ENCODE measurements at places on chromosomes 2 and 18.
A peak's percentile ranks its signal among the peaks of the same experiment; 100 is the strongest.

- DNase-seq = no peak
These were observed 190.9 kb downstream of the ST6GAL2 start for GRCh38 chr2:106694964-106695470.

DNA sequence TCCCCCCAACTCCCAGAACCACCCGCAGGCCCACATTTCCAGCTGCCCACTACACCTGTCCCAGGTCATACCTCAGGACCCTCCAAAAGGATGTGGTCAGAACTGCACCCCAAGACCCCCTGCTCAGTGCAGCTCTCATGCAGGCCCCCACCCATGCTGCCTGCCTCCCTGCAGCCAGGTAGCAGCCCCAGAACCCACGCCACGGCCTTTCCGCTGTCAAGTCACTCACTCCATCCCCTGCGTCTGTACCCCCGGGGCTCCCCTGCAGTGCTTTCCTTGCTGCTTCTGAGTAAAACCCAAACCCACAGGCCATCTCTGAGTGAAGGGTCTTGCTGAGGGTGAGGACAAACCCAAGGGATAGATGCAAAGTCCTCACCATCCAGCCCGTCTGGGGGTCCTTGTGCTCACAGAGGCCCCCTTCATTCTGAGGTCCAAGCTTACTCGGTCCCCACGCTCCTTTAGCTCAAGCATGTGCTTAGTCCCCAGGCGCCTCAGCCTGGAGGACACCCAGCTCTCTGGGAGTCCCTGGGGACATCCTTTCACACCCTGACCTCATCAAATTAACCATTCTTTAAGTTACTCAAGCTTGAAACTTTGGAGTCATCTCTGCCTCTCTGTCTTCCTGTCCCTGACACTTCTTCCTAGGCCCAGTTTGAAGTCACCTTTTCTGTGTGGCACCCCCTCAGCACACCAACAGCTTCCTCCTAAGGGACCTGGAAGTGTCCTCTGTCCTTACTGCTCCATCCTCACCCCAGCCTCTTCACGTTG is 130.1 kb downstream of the SMAD7 start:
- DNase-seq = no peak

DNA sequence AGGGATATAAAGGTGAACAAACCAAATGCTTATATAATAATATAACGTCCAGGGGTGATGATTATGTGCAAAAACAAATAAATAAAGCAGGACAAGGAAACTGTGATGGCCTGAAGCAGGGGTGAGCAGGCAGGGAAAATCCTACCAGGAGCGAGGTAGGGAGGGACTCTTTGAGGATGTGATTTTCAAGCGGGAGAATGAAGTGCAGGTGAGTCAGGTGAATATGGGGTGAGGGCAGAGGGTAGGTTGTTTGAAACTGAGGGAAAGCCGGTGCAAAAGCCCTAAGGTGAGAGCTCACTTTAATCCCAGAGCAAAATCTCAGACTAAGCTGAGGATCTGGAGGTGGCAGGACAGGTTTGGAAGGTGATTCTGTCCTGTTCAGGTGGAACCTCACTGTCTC is 40.7 kb downstream of the CYP26B1 start:
- DNase-seq = no peak

DNA sequence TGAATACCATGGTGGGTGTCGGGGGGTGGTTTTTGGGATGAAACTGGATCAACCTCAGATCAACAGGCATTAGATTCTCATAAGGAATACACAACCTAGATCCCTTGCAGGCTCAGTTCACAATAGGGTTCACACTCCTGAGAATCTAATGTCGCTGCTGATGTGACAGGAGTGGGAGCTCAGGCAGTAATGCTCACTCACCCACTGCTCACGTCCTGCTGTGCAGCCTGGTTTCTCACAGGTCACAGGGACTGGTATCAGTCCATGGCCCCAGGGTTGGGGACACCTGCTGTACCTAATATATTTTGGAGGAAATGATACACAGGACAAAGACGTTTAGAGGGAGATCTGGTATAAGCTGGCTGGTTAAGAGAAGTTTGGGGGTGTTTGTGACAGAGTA is 338.8 kb downstream of the PLCL1 start:
- DNase-seq = no peak

DNA sequence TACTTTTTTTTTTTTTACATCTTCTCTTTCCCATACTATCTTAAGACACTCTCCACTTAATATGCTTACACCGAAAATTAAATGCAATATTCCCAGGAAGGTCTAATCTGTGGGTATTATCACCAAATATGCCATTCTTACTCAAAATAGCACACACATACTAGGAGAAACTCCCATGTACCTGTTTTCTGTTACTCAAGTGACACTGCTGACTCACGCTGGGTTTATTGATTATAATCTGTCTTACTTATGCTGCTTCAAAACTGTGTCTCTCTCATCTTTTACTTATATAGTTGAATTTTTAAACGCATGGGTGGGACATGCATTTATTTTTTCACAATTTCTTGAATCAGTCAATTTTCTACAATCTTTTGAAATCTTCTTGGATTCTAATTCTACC is 29.9 kb downstream of the MRPL19 start:
- no peak for DNase-seq

GRCh38 chr2:168156661-168157060 is 90.7 kb downstream of the STK39 start:
- peak; percentile 68 for DNase-seq

DNA sequence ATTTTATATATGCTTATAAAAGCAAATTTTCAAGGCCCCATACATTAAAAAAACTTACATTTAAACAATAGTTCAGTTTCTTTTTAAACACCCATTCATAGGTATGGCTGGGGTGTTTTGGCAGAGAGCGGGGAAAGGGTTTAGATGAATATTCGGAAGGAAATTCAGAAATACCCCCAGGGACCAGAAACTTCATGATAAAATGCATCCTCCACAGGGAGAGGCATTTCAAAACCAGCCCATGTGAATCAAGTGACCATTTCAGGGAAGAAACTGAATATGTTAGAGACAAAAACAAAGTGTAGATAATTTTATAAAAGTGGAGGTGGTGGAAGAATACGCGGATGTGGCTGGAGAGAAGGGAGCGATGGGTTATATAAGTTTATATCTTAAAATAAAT is 327.1 kb downstream of the TGIF1 start:
- DNase-seq = no peak

GRCh38 chr2:169868951-169869350 is 41.7 kb downstream of the UBR3 start:
- no peak for DNase-seq

- no peak for DNase-seq
These were observed 87.9 kb downstream of the ZNF804A start for GRCh38 chr2:184685999-184686841.

- peak; percentile 37 for DNase-seq
These were observed 72.7 kb downstream of the CLIP4 start for GRCh38 chr2:29187926-29188325.

DNA sequence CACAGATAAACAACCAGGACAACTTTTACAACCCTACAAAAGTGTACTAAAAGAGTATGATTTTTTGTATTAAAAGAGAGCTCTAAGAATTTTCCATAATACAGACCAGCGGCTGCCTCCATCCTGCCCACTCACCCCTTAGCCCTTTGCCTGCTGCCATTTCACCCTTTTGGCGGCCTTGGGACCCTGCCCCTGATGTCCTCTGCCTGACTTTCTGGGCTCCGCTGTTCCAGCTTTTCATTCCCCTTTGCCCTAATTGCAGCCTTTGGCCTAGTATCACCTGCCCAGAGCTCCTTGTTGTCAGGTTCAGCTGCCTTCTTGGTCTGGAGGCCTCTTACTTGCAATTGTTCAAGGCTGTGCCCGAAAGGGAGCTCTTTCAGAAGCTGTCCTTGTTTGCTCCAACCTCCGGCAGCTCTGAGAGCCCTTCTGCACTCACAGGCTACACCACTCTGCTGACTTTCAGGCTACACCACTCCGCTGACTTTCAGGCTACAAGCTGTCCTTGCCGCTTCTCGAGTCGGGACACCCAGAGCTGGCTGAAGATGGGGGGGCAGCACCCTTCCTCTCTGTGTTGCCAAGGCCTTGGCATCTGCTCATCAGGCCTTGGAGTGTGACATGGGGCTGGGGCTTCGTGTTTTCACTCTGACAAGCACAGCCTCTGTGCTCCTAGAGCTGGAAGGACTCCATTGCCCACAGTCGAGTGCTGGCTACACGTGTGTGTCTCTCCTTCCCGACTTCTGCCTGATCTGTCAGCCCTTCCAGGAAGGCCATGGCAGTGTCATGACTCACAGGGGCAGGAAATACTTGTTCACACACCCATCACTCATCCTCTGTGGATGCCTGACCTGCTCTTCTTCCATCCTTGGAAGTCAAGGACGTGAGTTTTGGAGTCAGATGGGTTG is 43.1 kb upstream of the HDAC4 start:
- DNase-seq = peak; percentile 86

DNA sequence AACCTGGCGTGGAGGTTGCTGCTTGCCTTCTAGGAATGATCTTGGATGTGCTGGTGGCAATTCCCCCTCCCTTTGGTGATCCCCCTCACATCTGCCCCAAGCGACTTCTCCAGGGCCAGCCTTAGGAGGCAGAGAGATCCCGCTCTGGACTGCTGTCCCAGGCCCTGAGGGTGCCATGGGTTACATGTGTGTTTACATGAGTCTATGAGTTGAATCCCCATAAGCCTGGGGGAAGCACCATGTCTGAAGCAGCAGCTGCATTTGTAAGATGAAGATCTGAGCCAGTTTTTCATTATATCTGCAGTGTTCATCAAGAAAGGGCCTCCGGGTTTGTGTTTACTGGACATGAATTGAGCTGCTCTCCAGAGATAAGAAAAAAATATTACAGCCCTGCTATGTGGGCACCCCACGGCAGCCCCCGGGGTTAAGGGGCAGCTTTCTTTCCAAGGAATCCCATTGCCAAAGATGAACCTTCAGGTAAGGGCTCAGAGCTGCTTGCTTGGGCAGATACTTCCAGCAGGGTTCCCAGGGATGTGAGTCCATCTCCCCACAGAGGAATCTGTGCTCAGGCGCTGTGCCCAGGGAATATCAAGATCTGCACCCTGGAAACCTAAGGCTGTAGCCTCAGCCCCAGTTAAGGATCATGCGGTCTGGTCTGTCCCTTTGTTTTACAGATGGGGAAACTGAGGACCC is 46.0 kb downstream of the MRPS5 start:
- no peak for DNase-seq

DNA sequence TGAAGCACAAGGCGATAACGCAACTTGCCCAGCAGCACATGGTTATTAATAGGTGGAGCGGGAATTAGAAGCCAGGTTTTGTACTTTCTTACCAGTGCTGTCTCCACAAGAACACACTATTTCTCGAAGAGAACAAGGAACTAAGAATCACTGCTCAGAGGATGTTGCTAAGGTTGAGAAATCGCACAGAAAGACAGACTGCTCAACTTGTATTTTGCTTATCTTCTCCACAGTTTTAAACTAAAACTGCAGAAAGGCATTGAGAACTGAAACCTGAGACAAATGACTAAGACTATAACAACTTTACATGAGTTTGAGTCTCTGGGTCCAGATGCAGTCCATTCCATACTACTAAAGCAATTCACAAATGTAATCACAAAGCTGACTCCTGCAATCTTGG is 6.2 kb downstream of the PRKD3 start:
- peak; percentile 8 for DNase-seq
